ENCODE measurements at places on chromosomes 5 and 9.

- peak overlapping the region; percentile 45 for H3K27ac ChIP-seq
- peaks cover 33% of the 10 kb centered on the region for H3K4me1 ChIP-seq
- no peak for DNase-seq
Measured at GRCh38 chr5:139671096-139671841, 23.1 kb downstream of the CXXC5 start.

GRCh38 chr5:94524841-94525697, 93.3 kb downstream of the KIAA0825 start:
- DNase-seq = no peak
- peaks cover 1% of the 10 kb centered on the region for H3K36me3 ChIP-seq
- no peaks in the 10 kb centered on the region for H3K27me3 ChIP-seq
- H3K4me3 ChIP-seq = no peak overlapping the region
- peaks cover 13% of the 10 kb centered on the region for H3K4me1 ChIP-seq

- no peak for DNase-seq
- no peak overlapping the region for H3K27ac ChIP-seq
- H3K4me1 ChIP-seq = no peaks in the 10 kb centered on the region
- H3K4me3 ChIP-seq = no peak overlapping the region
Measured at GRCh38 chr9:4573634-4574389, 83.5 kb downstream of the SLC1A1 start.

GRCh38 chr5:4144411-4145007, 548.9 kb downstream of the IRX1 start:
- H3K4me1 ChIP-seq = no peaks in the 10 kb centered on the region
- peaks cover 12% of the 10 kb centered on the region for H3K27me3 ChIP-seq
- no peak overlapping the region for H3K4me3 ChIP-seq
- no peaks in the 10 kb centered on the region for H3K36me3 ChIP-seq

DNA sequence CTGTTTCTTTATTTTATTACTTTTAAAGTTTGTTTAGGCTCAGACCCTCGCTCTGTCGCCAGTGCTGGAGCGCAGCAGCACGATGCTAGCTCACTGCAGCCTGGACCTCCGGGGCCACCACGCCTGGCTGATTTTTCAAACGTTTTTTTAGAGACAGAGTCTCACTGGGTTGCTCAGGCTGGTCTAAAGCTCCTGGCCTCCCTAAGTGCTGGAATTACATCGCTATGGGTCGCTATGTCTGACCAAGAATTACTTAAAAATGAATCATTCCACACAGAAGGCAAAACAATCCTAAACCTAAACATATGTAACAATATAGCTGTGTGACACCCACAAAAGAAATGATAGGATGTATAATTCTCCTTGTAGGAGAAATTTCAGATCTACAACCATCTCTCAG, 86.9 kb upstream of the SIMC1 start:
- H3K4me3 ChIP-seq = no peak overlapping the region
- peaks cover 10% of the 10 kb centered on the region for H3K4me1 ChIP-seq
- no peak overlapping the region for H3K27ac ChIP-seq
- peaks cover 33% of the 10 kb centered on the region for H3K27me3 ChIP-seq
- DNase-seq = no peak
- H3K36me3 ChIP-seq = no peaks in the 10 kb centered on the region

GRCh38 chr5:169583101-169583423, 511 bp upstream of the SPDL1 start:
- H3K4me1 ChIP-seq = peaks cover 28% of the 10 kb centered on the region
- H3K27me3 ChIP-seq = no peaks in the 10 kb centered on the region
- DNase-seq = no peak
- H3K27ac ChIP-seq = peak overlapping the region; percentile 98
- peaks cover 1% of the 10 kb centered on the region for H3K36me3 ChIP-seq
- peak overlapping the region; percentile 94 for H3K4me3 ChIP-seq

DNA sequence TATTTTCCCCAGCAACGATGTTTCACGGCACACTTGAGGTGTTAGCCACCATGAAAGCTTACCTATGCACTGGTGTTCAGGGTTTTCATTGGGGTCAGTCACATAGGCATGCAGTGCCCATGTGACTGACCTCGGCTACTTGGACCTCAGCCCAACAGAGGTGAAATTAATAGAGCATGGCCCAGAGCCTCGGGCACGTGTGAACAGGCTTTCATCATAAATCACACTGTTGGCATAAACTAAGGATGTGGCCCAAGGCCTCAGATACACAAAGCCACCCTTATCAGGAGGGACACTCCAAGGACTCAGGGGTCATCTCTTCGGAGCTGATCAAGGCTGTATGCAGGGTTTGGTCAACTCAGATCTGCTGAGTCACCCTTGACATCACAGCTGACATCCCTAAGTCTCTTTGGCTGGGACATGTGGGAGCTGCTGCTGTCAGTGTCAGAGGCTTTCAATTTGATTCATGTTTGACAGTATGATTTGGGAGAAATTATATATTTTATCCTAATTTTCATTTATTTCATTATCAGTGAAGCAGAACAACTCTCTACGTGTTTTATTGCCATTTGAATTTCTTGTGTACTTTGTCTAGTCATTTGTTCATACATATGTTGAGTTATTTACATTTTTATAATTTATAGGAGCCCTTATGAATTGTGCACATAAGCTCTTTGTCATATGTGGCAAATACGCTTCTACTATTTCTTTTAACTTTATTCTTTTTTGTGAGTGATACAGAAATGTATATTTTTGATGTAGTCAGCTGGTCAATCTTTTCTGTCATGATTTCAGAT, 59.7 kb upstream of the ANKRD33B start:
- peaks cover 7% of the 10 kb centered on the region for H3K4me1 ChIP-seq
- H3K27ac ChIP-seq = no peak overlapping the region
- no peaks in the 10 kb centered on the region for H3K36me3 ChIP-seq
- peaks cover 2% of the 10 kb centered on the region for H3K27me3 ChIP-seq

- H3K36me3 ChIP-seq = peaks cover 5% of the 10 kb centered on the region
- H3K27me3 ChIP-seq = no peaks in the 10 kb centered on the region
- H3K4me1 ChIP-seq = peaks cover 3% of the 10 kb centered on the region
- no peak for DNase-seq
- H3K27ac ChIP-seq = no peak overlapping the region
Measured at GRCh38 chr9:123276551-123276950, 8.2 kb upstream of the STRBP start.

DNA sequence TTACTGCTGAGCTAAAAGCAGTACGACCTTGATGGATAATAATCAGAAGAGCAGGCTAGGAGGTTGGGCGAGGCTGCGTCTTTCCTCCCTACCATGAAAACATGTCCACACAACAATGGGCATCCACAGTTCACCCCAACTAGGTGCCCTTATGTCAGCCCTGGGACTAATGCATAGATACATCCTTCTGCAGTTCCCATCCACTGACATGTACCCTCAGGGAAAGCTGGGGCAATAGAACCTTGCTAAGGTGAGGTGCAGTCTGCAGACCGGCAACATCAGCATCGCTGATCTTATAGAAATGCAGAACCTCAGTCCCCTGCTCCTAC, 697 bp upstream of the PRUNE2 start:
- no peaks in the 10 kb centered on the region for H3K36me3 ChIP-seq
- H3K4me1 ChIP-seq = peaks cover 11% of the 10 kb centered on the region
- H3K27me3 ChIP-seq = peaks cover 95% of the 10 kb centered on the region
- no peak for DNase-seq
- peak overlapping the region; percentile 40 for H3K4me3 ChIP-seq

GRCh38 chr5:40160435-40160834, 519.3 kb upstream of the PTGER4 start:
- no peaks in the 10 kb centered on the region for H3K4me1 ChIP-seq
- H3K27me3 ChIP-seq = no peaks in the 10 kb centered on the region
- no peak for DNase-seq
- H3K4me3 ChIP-seq = no peak overlapping the region
- H3K27ac ChIP-seq = no peak overlapping the region

DNA sequence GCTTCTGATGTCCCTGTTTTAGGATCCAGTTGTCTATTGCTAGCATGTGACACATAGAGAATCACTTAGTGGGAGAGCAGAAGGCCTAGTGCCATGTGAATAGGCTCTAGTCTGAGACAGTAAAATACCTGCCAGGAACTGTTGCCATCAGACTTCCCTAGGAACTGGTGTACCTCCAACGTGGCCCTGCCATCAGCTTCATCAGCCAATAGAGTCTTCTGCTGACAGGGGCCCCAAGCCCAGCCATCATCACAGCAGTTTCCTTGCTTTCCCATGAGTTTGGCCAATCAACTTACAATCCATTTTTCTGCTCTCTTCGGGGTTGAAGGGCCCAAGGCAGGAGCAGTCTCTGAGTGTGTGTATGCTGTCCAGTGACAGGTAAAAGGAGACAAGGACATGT, 128.4 kb upstream of the ADRA1B start:
- no peaks in the 10 kb centered on the region for H3K4me1 ChIP-seq
- H3K4me3 ChIP-seq = no peak overlapping the region
- peaks cover 6% of the 10 kb centered on the region for H3K27me3 ChIP-seq
- no peak overlapping the region for H3K27ac ChIP-seq

- H3K4me1 ChIP-seq = no peaks in the 10 kb centered on the region
- H3K36me3 ChIP-seq = no peaks in the 10 kb centered on the region
- H3K27me3 ChIP-seq = peaks cover 3% of the 10 kb centered on the region
- no peak overlapping the region for H3K27ac ChIP-seq
- no peak overlapping the region for H3K4me3 ChIP-seq
- no peak for DNase-seq
Measured at GRCh38 chr5:116075191-116075831, 9.5 kb upstream of the COMMD10 start.

DNA sequence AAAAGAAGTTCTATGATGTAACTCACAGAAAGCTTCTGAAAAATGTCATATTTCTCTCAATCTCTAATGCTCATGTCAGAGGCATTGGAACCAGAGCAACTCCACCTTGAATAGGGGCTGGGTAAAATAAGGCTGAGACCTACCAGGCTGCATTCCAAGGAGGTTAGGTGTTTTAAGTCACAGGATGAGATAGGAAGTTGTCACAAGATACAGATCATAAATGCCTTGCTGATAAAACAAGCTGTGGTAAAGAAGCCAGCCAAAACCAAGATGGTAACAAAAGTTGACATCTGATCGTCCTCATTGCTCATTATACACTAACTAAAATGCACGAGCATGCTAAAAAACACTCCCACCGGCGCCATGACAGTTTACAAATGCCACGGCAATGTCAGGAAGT, 411.1 kb upstream of the GRIA1 start:
- peaks cover 3% of the 10 kb centered on the region for H3K4me1 ChIP-seq
- no peak overlapping the region for H3K27ac ChIP-seq
- no peak overlapping the region for H3K4me3 ChIP-seq
- no peaks in the 10 kb centered on the region for H3K27me3 ChIP-seq
- DNase-seq = no peak

- H3K4me1 ChIP-seq = peaks cover 57% of the 10 kb centered on the region
- peaks cover 3% of the 10 kb centered on the region for H3K36me3 ChIP-seq
- H3K27ac ChIP-seq = peak overlapping the region; percentile 82
- no peaks in the 10 kb centered on the region for H3K27me3 ChIP-seq
Measured at GRCh38 chr9:131420980-131421624, 27.2 kb downstream of the PRRC2B start.

GRCh38 chr9:137085920-137086530, 760 bp upstream of the MAN1B1 start:
- peak overlapping the region; percentile 75 for H3K4me3 ChIP-seq
- H3K36me3 ChIP-seq = no peaks in the 10 kb centered on the region
- peaks cover 21% of the 10 kb centered on the region for H3K27me3 ChIP-seq
- no peak for DNase-seq
- no peak overlapping the region for H3K27ac ChIP-seq
- peaks cover 11% of the 10 kb centered on the region for H3K4me1 ChIP-seq

DNA sequence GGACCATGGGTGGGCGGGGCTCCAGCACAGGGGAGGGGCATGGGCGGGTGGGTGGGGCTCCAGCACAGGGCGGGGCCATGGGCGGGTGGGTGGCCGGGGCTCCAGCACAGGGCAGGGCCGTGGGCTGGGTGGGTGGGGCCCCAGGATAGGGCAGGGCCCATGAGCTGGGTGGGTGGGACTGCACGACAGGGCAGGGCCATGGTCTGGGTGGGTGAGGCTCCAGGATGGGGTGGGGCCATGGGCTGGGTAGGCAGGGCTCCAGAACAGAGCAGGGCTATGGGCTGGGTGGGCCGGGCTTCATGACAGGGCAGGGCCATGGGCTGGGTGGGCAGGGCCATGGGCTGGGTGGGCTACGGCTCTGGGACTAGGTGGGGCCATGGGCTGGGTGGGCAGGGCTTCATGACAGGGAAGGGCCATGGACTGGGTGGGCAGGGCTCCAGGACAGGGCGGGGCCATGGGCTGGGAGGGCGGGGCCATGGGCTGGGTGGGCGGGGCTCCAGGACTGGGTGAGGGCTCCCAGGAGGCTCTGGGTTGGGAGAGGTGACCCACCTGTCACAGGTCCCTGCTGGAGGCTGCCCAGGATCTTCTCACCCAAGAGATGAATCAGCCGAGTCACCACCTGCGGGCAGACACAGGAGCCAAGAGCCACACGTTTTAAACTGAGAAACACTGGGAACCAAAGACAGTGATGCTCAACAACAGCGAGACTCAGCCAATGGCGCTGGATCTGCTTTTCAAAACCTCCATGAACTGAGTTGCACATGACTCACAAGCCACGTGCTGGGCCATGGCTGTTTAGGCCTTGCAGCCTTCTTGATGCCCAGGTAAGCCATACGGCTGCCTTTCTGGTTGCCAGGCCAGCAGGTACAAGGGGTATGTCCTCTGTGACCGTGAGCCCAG, 33.6 kb upstream of the NSMF start:
- no peak for DNase-seq
- H3K27me3 ChIP-seq = no peaks in the 10 kb centered on the region
- H3K4me3 ChIP-seq = no peak overlapping the region
- H3K27ac ChIP-seq = no peak overlapping the region

GRCh38 chr5:81337803-81338202, 36.4 kb downstream of the ZCCHC9 start:
- no peaks in the 10 kb centered on the region for H3K36me3 ChIP-seq
- no peak for DNase-seq
- H3K4me1 ChIP-seq = peaks cover 2% of the 10 kb centered on the region
- no peak overlapping the region for H3K27ac ChIP-seq
- H3K4me3 ChIP-seq = no peak overlapping the region

DNA sequence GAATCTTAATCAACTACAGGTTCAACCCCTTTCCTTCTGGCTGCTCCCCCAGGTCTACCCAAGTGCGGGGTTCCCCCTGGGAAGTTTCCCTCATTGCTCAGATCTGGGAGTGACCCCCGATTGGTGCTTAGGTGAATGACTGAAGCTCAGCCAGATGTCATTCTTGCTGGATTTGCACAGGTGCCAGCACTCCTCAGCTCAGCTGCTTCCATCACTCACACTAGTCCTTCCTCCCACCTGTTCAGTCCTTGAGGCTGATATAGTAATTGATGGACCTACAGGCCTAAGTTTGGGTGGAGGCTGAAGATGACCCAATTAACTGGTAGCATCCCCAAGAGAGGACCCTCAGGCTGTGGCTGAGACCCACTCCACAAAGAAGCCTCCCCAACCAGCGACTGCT, 32.9 kb downstream of the PRLR start:
- H3K36me3 ChIP-seq = no peaks in the 10 kb centered on the region
- no peak for DNase-seq
- peaks cover 8% of the 10 kb centered on the region for H3K4me1 ChIP-seq
- no peak overlapping the region for H3K4me3 ChIP-seq
- no peak overlapping the region for H3K27ac ChIP-seq

- H3K36me3 ChIP-seq = peaks cover 26% of the 10 kb centered on the region
- no peak overlapping the region for H3K4me3 ChIP-seq
- no peak for DNase-seq
- peak overlapping the region; percentile 6 for H3K27ac ChIP-seq
- H3K27me3 ChIP-seq = no peaks in the 10 kb centered on the region
- peaks cover 40% of the 10 kb centered on the region for H3K4me1 ChIP-seq
Measured at GRCh38 chr9:81666123-81666522, 23.2 kb downstream of the TLE1 start.
